Stimulated activated CD8-positive, alpha-beta memory T cell treated with anti-CD3 and anti-CD28 coated beads, Interleukin-4, amount 100 ng/mL, for 1 hour (primary cell): ENCODE measurements at places on chromosomes 7 and 10.

GRCh38 chr10:50527442-50528043 is 96.2 kb downstream of the SGMS1 start:
- no peak for DNase-seq

DNA sequence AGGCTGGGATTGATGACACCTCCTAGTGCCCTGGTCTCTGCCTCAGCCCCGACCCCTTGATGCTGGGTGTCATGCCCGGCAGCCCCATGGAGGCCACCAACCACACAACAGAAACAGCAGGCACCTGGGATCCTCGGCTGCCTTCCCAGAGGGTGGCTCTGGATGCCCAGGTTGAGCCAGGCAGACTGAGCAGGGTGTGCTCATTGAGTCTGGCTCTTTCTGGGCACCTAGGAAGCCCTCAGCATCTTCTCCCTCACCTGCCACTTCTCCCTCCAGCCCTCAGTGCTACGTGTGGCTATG is 484.5 kb upstream of the MGMT start:
- DNase-seq = no peak

DNA sequence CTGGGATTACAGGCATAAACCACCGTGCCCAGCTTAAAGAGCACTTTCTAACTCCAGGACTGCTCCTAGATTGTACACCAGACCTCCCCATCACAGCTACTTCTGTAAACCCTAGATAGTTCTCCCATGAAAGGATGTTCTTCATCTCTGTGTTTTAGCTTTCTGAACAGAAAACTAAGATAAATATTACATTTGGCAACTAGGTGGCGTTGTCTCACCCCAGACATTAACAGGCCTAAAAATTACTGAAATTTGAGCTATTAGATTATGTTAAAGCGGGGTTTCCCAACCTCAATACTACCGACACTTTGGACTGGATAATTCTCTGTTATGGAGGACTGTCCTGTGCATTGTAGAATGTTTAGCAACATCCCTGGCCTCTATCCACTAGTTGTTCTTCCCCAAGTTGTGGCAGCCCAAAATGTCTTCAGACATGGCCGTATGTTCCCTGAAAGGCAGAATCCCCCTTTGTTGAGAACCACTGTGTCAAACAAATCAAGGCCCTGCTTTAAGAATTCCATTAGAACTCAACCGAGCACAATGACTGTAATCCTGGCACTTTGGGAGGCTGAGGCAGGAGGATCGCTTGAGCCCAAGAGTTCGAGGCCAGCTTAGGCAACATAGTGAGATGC is 19.1 kb downstream of the ATOH7 start:
- DNase-seq = no peak

DNA sequence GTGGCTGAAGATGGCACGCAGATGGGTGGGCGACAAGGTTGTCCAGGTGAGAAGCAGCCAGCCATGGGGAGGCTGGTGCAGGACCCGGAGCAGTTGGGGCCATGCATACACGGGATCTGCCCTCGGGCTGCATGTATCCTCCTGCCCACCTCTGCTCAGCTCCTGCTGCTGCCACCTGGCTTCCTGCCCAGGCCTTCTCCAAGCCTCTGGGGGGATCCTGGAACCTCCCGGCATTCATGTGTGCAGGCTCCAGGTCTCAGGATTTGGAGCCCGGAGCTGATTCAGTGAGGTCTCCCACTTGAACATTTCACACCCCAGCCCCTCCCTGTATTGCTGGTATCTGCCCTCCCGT is 27.0 kb downstream of the PDGFA start:
- no peak for DNase-seq

DNA sequence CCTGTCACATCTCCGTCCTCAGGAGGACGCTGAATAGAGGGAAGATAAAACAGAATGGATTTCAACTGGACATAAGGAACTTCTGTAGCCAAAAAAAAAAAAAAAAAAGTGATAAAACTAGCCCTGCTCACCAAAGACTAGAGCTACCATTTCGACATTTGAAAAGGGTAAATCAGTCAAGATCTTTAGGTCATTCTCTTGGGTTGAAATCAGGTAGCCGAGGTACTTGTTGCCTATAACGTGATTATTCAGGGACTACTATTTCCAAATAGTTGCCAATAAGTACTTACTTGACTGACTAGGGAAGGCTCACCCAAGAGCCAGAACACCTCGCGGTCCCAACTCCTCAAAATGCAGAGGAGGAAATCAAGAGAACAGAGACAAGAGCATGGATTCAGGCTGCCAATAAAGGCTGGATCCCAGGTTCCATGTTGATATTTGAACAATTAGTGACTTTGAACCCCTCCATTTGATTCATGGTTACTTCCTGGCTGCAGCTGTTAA is 2.0 kb downstream of the RHEB start:
- DNase-seq = no peak

DNA sequence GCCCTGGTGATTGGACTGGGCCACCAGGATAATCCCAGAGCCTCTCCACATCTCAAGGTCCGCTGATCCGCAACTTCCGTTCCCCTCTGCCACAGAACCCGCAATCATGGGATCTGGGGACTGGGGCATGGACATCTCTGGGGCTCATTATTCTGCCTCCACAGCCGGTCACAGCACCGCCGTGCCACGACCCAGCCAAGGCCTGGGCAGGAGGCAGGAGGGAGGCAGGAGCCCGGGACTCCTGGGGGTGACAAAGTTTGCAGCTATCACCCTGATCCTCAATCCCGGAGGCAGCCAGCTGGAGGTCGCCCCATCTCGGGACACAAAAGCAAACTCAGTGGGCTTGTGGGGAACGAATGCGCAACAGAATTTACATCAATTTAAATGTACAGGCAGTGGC is 42.9 kb upstream of the TNRC18 start:
- no peak for DNase-seq

GRCh38 chr10:80466724-80467326 is 12.7 kb downstream of the TSPAN14 start:
- no peak for DNase-seq

- DNase-seq = no peak
Measured at GRCh38 chr7:111265394-111265793, 174.5 kb downstream of the LRRN3 start.

- no peak for DNase-seq
Measured at GRCh38 chr10:12971001-12971788, 30.3 kb downstream of the CCDC3 start.

DNA sequence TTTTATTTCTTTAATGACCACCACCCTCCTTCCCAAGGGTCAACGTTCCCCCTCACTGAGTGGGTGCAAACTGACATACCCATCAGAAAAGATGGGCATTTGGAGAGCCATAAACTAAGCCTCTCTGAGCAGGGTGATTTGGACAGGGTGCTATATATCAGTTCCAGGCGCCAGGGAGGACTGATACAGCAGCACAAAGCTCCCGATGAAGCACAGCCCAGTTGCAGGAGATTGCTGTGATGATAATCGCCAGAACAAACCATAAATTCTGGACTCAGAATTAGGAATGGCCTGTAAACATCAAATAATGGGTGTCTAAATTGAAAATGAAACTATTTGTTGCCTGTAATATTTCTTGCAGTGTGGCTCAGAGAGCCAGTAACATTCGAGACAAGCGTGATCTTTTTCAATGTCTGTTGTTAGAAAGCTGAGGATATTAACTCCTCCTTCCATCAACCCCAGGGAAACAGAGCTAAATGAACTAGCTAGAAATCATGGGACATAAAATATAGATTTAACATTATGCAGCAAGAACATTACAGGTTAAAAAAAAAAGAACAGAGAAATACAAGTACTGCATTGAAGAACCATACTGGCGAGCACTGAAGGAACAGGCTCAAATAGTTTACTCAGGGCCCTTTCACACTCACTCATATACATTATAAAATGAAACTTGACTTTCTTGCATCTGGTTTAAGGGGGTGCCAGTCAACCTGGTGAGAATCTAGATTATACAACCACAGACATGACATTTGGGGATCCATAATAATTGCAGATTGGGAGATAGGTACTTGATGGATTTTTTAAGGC is 137.5 kb upstream of the LRRTM3 start:
- DNase-seq = no peak

- DNase-seq = no peak
Measured at GRCh38 chr7:150945171-150945852, 32.8 kb downstream of the KCNH2 start.

DNA sequence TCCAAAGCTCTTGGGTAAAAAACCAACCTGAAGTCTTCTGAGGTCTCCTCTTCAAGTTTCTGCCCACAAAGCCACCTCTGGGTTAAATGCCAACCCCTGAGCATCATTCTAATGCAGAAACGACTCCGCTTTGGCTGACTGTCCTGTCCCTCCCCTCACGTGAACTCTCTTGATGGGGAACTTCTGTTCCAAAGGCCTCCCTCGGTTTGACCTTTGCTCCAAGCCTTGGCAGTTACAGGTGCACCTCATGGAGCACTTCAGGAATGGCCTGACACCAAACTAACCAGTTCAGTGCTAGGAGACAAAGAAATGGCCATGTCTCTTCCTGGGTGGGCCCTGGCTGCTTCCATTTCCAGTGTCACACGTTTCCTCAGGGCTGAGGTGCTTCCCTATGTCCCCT is 20.0 kb downstream of the CAMK2G start:
- DNase-seq = no peak

GRCh38 chr7:101243646-101244374 is 1.1 kb downstream of the FIS1 start:
- no peak for DNase-seq

DNA sequence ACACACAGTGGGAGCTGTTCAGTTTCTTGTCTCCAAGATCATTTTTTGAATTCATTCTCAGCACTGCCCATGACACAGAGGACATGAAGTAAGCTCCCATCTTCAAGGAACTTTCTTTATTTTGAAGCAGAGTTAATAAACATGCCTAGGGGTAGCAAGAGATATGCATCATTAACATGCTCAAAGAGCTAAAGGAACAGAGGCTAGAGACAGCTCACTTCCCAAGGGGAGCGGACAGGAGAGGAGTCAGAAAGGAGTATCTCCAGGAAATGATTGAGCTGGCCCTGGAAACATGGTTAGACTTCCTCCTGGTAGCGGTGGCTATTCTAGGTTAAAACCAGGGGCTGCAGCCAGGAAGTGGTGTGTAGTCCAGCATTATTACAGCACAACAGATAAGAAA is 135.9 kb downstream of the GPAM start:
- DNase-seq = no peak

DNA sequence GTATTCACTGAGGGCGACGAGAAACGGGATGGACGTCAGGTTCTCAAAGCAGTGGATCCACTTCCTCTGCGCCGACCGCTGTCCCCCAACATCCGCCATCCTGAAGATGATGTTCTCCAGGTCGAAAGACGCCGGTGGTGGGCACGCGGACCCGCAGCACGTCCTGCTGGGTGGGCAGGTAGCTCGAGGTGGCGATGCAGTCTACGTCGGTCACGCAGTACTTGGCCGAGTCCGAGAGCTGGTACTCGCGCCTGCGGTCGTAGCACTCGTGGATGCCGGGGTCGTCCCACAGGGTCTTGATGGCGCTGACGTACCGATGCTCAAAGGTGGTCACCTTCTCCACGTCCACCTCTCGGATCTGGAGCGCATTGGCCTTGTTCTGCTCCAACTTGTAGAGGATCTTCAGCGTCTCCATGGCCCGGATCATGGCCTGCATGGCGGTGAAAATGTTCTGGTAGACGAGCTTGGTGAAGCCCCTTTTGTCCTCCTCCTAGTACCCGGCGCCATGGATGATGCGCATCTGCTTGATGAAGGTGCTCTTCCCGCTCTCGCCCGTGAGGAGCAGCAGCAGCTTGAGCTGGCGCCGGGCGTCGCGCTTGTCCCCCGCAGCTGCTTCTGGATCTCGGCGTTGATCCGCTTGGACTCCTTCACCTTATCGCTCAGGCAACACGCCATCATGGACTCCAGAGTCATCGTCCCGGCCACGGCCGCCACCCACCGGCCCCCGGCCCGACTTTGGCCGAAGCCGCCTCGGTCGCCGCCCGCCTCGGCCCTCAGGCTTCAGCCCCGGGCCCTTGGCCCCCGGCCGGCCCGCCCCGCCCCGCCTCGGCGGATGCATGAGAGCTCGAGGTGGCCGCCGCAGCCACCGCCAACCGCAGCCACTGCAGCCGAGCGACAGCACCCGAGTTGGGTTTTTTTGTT is 122.9 kb upstream of the KCTD7 start:
- DNase-seq = no peak

- DNase-seq = no peak
Measured at GRCh38 chr10:43471935-43472720, 35.2 kb downstream of the ZNF487 start.

DNA sequence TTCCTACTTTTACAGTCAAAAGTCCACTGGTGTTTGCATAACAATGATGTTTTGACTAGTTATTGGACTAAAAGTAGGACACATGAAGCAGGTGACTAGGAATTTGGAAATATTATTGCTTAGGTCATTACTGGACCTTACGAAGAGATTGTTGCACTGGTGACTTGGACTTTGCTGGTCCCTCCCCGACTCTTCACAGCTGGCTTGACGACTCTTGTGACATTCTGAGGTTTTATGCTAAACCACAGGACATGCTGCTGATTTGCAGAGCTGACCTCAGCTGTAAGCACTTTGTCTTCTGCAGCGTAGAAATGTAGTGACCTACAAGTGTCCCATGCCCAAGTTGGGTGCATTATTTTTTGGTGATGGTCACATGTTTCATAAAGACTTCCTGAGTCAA is 21.9 kb downstream of the PCBD1 start:
- DNase-seq = no peak

DNA sequence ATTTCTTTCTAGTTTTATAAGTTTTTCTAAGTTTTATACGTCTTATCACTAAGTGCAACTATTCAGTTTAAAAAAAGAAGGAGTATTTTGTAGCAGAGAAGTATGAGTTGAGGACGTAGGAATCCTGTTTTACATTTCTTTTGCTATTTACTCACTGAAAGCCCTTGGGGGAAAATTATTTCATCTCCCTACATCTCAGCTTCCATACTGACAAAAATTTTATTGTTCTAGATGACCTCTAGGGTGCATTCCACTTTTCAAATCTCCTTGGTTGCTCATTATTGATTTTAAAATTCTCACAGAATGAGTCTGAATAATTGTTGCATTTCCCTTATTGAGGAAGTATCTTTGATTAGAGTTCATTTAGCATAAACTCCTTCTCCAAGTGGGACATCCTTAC is 14.9 kb upstream of the PDK4 start:
- DNase-seq = no peak

GRCh38 chr10:35898716-35899440 is 256.8 kb upstream of the FZD8 start:
- DNase-seq = no peak

- DNase-seq = no peak
Measured at GRCh38 chr10:17138460-17139042, 8.9 kb upstream of the CUBN start.

GRCh38 chr10:103715430-103715829 is 139.9 kb downstream of the SH3PXD2A start:
- no peak for DNase-seq

- DNase-seq = no peak
Measured at GRCh38 chr7:71290452-71290851, 158.5 kb downstream of the GALNT17 start.

DNA sequence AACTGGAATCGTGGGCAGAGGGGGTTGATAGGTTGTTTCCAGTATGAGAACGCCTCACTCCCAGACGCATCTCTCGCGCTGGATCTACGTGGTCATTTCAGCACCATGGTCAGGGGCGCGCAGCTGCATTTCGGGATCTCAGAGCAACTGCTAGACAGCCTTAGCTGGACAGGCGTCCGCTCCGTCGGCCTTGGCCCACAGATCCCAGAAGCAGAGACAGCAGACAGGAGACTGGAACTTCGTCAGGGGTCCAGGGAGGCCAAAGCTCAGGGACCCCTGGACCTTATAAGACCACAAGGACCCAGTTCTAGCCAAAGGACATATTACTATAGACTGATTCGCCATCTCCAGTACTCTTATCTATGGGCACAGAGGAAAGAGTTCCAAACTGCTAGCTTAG is 5.3 kb downstream of the NEUROG3 start:
- no peak for DNase-seq

- no peak for DNase-seq
Measured at GRCh38 chr10:1706711-1707110, 30.6 kb downstream of the ADARB2 start.

GRCh38 chr7:82362129-82362706 is 81.4 kb downstream of the CACNA2D1 start:
- DNase-seq = no peak
